Stimulated activated CD4-positive, alpha-beta T cell treated with anti-CD3 and anti-CD28 coated beads, Interleukin-15, amount 100 ng/mL, for 1 hour (primary cell): ENCODE measurements at places on chromosomes 1 and 21.

DNA sequence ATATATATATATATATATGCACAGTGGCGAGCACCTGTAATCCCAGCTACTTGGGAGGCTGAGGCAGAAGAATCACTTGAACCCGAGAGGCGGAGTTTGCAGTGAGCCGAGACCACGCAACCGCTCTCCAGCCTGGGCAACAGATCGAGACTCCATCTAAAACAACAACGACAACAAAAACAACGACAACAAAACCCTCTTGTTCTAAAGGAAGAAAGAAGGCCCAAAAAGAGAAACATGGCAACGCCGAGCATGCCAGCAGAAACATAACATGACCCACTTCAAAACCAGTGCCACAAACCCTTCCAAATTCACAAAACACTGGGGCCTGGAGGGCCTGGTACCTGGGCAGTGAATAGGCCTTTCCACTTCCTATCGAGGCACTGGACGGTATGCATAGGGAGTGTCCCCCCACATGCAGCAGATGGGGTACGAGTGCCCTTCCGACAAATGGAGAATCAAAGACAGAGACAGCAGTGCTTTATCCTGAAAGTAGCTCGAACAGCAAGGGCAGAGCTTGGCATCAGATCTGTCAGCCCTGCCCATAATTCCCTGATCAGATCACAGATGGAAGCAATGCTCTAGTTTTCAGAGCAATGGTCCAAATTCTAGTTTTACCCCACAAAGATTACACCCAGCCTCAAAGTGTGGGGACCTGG lies 52.0 kb downstream of the TOMM20 start:
- no peak for DNase-seq

DNA sequence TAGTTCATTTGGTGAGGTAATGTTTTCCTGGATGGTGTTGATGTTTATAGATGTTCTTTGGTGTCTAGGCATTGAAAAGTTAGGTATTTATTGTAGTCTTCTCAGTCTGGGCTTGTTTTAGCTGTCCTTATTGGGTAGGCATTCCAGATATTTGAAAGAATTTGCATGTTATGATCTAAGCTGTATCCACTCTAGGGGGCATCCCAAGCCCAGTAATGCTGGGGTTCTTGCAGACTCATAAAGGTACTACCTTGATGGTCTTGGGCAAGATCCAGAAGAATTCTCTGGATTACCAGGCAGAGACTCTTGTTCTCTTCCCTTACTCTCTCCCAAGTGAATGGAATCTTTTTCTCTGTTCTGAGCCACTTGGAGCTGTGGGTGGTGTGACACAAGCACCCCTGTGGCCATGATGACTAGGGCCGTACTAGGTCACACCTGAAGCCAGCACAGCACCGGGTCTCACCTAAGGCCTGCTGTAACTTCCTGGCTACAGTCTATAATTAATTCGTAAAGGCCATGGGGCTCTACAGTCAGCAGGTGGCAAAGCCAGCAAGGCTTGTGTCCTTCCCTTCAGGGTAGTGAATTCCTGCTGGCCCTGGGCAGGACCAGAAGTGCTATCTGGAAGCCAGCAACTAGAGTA lies 74.8 kb upstream of the PDE4B start:
- DNase-seq: no peak

DNA sequence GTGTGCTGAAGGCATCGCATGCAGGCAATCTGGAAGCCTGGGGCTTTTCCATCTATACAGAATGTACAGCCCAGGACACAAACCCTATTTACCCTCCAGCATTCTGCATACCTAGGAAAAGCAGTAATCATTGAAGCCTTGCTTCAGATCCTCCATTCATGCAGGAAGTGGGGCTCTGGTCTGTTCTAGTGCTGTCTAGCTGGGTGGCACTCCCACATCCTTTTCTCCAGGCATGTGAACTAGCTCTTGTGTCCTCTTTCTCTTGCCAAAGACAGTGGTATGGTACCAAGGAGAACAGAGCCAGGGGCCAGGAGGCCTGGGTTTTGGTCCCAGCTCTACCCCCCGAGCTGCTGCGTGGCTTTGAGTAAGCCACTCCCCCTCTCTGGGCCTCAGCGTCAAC lies 21.7 kb downstream of the LRP8 start:
- no peak for DNase-seq

DNA sequence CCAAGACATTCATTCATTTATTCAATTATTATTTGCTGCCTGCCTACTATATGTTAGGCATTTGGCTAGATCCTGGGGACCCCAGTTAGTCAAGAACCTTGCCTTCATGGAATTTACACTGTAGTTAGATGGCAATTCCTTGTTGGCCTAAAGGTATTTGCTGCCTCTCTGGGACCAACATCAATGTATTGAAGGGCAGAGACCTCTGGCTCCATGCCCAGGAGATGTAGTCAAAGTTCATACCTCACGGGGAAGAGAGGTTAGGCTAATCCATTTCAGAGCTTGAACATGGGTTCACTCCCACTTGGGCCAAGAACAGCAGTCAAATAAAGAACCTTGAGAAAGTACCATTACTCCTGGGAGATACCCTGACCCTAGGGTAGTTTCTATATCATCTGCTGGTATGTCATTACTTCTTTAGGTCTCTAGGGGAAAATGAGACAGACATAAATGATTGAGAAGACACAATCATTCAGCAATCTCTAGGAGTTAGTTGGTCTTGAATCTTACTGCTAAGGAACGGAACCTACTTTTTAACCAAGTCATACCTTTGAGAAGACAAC lies 32.0 kb downstream of the SORT1 start:
- no peak for DNase-seq

GRCh38 chr1:167344112-167344511 lies 123.4 kb downstream of the POU2F1 start:
- DNase-seq: no peak

DNA sequence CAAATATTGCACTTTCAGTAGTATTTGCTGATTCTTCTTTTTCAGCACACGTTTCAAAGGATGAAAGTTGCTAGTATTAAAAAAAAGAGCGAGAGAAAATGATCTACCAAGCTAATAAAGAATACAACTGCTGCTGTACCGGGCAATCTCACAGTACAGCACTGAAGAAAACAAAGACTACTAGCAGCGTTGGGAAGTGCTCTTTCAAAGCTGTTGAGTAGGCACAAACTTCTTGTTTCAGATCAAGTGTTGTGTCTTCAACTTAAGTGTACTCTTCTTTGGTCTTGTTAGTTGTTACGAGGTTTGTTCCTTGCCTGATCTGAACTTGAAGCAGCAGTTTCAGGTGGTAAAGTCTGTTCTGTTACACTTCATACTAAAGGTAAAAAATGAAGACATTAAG lies 7.9 kb downstream of the CSDE1 start:
- no peak for DNase-seq

DNA sequence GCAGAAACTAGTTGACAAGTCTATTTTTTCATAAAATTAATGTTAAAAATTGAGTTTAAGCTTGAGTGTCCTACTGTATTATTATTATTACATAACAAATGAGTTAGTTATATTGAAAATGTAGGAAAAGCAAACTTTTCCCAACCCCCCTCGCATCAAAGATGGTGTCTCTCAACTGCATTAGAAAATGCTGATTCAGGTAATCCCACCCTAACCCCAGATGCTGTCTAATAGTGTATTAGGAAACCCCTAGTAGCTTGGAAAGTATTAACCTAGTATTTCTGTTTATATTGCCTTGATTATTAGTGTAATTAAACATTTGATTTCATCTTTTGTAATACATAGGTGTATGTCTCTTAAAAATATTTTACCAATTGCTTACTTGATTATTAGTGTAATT lies 1120.3 kb downstream of the MRPL39 start:
- no peak for DNase-seq

DNA sequence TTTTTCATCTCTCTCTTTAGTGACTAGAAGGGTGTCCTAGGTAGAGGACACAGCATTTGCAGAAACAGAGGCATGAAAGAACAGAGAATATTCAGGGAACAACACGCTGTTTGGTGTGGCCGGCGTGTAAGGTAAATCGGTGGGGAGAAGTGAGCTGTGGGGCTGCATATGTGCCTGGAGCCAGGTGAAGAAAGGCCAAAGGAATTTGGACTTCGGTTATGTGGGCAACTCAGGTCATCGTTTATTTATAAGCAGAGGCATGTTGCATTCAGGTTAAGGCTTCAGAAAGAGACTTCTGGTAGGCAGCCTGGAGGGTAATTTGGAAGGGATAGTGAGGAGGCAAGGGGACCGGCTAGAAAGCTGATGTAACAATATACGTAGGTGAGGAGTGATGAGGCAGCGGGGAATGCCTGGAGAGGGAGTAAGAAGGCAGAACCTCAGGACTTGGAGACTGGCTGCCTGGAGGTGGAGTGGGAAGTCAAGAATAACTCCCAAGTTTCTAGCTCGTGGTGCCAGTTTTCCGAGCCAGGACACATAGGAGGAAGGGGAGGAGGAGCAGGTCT lies 64.1 kb upstream of the ACOT11 start:
- no peak for DNase-seq

GRCh38 chr1:245370905-245371581 lies 216.3 kb downstream of the KIF26B start:
- DNase-seq: no peak

GRCh38 chr1:116066868-116067565 lies 44.2 kb upstream of the MAB21L3 start:
- DNase-seq: no peak

DNA sequence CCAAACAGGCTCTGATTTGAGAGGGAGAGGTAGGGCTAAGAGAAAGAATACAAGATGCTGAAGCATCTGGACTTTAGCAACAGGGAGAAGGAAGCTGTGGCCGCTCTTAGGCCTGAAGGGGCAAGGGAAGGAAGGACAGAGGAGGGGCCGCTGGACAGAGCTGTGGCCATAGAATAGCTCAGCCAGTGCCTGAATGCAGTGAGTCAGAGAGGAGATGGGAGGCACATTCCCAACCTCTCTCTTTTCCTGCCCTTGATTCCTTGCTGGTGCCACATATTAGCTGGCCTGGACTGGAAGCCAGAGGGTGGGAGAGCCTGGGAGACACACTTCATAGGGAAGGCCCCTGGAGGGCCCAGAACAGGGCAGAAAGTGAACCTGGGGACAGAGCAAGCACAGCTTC lies 83.4 kb upstream of the POU3F1 start:
- DNase-seq: no peak

DNA sequence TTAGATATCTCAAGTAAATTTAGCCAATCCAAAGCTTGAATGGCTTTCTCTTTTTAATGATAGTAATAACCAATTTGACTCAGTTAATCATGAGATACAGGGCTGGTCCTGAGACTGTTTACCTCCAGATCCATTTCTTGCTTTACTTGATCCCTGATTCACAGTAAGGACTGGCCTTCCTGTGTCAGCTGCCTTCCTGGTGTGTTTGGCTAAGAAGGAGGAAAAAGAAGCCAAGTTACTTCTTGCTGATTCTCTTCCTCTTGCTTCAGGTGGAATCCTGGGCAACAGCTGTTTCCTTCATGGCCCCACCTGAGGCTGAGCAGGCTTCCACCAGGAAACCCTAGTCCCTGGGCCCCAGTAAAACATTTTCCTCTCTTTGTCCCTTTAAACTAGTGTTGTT lies 14.6 kb upstream of the RC3H1 start:
- DNase-seq: no peak

GRCh38 chr1:165381745-165382505 lies 25.4 kb upstream of the LMX1A start:
- DNase-seq: no peak

DNA sequence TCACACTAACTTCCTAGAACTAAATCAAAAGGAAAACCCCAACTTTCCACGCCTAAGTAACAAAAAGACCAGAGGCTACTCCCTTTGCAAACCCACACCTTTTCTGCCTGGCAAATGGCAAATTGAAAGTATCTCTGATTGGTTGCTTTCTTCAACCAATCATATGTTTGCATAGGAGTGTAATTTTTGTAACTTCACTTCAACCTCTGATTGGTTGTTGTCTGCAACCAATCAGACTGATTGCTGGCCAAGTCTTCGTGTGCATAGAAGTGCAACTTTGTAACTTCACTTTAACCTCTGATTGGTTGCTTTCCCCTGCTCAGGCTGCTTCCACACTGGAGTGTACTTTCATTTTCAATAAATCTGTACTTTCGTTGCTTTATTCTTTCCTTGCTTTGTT lies 36.9 kb upstream of the PADI2 start:
- no peak for DNase-seq

GRCh38 chr1:198295971-198296370 lies 139.2 kb downstream of the NEK7 start:
- no peak for DNase-seq

GRCh38 chr1:31238986-31239613 lies 587 bp downstream of the NKAIN1 start:
- no peak for DNase-seq

DNA sequence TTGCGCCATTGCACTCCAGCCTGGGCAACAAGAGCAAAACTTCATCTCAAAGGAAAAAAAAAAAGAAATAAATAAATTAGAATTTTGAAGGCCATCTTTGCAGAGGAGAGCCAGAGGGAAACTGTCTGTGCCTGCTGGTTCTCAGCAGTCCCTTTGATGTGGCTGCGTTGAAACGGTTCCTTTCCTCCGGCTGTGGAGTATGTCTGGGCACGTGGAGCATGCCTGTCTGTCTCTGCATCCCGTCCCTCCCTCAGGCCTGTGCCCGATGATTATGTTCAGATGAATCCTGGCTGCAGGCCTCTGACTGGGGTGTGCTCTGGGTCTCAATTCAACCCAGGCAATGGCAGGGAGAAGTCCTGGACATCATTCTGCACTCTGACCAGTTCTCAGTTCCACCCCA lies 33.4 kb downstream of the KIAA1614 start:
- DNase-seq: no peak

GRCh38 chr1:191279266-191279800 lies 801.7 kb upstream of the BRINP3 start:
- no peak for DNase-seq

GRCh38 chr1:159841749-159842148 lies 15.1 kb downstream of the SLAMF8 start:
- no peak for DNase-seq

DNA sequence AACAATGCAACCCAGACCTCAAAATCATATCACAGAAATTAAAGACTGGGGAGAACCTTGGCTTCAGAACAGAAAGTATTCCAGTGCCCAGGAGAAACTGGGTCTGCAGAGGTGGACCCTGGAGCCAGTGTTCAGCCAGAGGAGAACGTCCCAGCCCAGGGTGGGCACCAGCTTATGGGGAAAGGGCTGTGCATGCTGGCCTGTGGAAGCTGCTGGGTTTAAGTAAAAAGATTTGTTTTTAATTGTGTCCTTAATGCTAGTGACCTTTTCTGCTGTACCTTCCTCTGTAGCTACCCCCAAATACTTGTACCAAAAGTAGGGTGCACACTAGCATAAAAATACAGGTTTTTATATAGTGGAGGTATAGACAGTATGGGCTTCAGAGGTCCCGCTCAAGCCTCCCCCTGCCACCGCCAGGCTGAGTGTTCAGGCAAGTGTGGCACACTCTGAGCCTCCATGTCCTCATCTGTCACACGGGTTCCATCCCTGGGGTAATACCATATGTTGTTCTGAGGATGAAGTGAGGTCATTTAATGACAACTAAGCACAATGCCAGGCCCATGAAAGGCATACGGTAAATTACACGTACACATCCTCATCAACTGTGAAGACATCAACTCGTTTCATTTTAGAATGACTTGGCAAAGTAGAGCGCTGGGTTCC lies 47.0 kb downstream of the SLC37A1 start:
- DNase-seq: no peak
